ENCODE measurements at places on chromosomes 6 and 20.

DNA sequence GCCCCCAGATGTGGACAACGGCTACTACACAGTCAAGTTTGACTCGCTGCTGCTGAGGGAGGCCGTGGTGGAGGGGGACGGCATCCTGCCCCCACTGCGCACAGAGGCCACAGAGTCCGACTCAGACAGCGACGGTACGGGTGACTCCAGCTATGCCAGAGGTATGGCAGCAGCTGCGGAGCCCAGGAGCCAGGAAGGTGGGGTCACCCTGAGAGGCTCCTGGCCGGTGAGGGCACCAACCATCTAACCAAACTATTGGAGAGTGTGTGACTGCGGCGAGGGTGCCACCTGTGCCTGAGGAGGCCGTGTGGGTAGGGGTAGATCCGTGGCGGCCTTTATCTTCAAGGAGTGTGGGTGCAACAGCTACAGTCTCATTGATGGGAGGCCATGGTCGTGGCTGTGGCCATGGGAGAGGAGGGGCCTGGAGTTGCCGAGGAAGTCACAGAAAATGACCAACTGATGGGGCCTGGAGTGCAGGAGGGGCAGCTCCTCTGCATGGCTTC, 2.8 kb upstream of the LIME1 start:
- DNase-seq, result no peak

GRCh38 chr6:128597004-128597403, 76.6 kb upstream of the PTPRK start:
- no peak for DNase-seq

GRCh38 chr6:6631534-6632276, 43.2 kb downstream of the LY86 start:
- no peak for DNase-seq

DNA sequence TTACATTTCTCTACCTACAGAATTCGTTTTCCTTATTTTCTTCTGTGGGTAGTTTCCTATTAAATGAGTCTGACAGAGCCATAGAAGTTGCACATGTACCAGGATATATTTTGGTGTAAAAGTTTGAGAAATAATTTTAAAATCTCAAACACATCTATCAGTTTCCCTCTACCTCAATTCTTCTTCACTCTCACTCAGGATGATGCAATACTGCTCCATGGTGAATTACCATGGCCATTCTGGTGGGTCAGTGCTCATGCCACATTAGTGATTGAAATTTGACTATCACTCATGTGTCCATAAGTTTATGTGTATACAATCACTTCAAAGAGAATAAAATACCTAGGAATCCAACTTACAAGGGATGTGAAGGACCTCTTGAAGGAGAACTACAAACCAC, 151.7 kb downstream of the ARHGAP18 start:
- no peak for DNase-seq

GRCh38 chr20:58150772-58151171, 77.7 kb downstream of the ANKRD60 start:
- DNase-seq, result no peak
